ENCODE measurements at places on chromosomes 5 and 9.

GRCh38 chr9:5915438-5915837 lies 24.7 kb downstream of the MLANA start:
- no peak for DNase-seq

DNA sequence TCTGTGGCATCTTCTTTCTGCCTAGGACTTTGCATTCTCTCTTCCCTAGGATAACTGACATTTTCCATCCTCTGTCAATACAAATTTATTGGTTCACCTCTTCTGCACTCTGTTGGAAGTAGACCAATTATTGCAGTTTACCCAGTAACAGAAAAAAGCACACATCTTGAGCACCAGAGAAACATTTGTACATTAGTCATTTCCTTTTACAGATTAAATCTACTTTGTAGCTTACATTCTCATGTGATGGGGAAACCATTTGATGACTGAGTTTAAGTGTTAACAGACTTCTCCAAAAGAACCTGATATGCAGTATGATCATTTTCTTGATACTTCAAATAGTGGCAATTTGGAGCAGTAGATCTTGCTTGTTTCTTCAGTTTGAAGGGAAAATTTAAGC lies 1098.8 kb downstream of the DTWD2 start:
- DNase-seq, result no peak

DNA sequence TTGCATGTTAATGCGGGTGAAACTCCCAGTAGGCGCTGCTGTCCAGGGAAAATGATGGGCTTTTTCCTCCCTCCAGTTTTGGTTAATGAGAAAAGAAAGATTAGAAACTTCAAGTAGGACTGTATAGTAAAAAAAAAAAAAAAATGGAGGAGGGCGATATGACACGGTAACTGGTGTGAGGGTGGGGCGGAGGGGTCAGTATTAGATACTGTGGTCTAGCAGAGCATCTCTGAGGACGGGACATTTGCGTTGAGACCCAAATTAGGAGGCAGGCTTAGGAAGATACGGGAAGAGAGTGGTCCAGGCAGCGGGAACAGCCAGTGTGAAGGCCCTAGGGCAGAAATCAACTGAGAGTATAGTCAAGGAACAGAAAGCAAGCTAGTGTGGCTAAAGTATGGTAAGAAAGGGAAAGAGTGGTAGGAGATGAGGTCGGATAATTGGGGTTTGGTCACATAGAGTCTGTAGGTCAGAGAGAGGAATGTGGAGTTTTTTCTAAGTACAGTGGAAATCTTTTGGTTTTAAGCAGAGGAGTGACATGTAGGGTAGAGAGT lies 707 bp downstream of the RMND5B start:
- no peak for DNase-seq

GRCh38 chr5:135340568-135340967 lies 58.5 kb downstream of the MACROH2A1 start:
- no peak for DNase-seq

GRCh38 chr5:126561908-126562307 lies 33.1 kb downstream of the ALDH7A1 start:
- DNase-seq, result no peak

- DNase-seq, result no peak
Observed at GRCh38 chr5:53472720-53473510, 7.5 kb upstream of the FST start.

GRCh38 chr9:83209188-83209731 lies 146.3 kb upstream of the RASEF start:
- no peak for DNase-seq

DNA sequence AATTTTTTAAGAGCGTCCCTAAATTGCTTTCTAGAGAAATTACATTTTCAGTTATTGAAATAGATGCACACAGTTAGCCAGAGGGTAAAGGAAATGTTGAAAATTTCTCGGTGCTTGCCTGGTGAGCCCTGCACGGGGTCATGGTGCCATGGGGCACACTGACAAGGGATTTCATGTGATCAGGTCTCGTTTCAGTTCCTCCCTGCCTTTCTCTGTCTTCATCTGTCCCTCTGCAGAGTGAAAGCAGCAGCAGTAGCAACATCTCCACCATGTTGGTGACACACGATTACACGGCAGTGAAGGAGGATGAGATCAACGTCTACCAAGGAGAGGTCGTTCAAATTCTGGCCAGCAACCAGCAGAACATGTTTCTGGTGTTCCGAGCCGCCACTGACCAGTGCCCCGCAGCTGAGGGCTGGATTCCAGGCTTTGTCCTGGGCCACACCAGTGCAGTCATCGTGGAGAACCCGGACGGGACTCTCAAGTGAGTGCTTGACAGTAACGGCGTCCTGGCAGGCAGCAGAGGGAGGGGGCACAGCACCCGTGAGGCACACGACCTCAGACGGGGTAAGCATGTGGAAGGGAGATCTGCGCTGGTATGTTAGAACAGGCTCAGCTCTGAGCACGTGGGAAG lies 89.1 kb upstream of the OTULINL start:
- DNase-seq, result no peak

GRCh38 chr5:167713896-167714295 lies 577.5 kb upstream of the WWC1 start:
- no peak for DNase-seq

DNA sequence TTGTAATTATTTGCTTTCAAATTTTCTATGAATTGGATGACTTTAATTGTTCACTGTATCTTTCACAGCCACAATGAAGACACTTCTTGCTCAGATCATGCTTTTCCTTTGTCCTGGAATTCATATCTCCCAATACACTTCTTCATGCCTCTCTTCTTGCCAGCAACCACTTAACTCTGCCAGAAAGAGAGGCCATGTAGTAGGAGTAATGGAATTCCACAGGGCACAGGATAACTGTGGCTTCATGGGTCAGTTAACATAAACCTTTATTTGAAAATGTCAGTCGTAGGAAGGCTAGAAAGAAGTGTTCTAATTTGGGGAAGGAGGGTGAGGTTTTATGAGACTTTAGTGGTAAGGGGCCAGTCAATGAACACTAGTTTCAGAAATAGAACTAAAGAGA lies 190.3 kb downstream of the TMEM167A start:
- no peak for DNase-seq

GRCh38 chr9:91004484-91004883 lies 202.9 kb downstream of the SYK start:
- no peak for DNase-seq

DNA sequence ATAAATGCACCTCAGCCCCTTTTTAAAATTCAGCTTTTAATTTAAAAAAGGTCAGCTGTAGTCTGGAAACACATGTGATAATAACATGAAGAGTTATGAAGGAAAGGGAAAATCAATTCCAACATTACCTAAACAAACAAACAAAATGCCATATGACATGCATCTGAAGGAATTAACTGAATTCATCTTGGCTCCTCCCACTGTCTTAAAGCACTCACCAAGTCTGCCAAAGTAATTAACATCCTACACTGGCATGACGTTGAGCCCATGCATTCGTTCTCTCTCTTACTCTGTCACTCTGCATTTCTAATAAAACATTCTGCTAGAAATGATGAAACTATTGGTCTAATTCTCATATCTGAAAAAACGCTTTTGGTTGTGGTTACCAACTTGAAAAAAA lies 37.7 kb downstream of the TSSK1B start:
- no peak for DNase-seq

DNA sequence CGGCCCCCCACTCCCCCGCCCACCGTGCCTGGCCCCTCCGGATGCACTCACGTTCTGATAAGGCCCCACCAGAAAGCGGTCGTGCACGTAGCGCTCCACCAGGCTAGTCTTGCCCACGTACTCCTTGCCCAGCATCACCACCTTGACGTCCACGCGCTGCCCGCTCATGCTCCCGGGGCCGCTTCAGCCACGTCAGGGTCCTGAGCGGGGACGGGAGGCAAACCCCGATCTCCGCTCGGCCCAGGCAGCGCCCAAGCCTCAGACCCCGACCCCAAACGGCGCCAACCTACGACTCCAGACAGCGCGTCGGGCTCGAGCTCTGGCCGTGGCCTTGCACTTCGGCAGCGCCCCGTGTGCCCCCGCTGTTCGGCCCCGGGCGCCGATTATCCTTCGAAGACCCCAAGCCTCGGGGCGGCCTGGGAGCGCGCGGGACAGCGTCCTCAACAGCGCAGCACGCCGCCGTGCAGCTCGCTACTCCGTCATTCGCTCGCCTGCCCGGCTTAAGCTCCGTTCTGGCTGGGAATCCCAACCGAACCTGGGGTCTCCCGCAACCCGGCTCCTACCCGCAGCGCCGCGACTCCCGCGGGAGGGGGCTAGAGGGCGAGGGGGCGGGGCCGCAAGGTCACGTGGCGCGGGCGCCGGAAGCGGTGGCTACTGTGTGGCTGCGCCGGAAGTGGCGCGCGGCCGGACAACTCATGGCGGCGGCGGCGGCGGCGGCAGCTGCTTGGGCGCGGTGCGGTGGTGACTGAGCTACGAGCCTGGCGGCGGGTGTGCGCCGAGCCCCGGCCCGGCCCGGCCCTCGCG lies at the start of the genes PRELID1 and RAB24:
Gene PRELID1 (plus strand): TSS at position 679 of the 804 bp plus-strand sequence. CDS start 187 bp downstream, outside the sequence.
Gene RAB24 (minus strand): TSS at position 599 of the 804 bp plus-strand sequence. CDS start 431 bp downstream, at position 168.
- peak; percentile 55 for DNase-seq

- no peak for DNase-seq
Observed at GRCh38 chr5:56446728-56447127, 213.6 kb upstream of the ANKRD55 start.

DNA sequence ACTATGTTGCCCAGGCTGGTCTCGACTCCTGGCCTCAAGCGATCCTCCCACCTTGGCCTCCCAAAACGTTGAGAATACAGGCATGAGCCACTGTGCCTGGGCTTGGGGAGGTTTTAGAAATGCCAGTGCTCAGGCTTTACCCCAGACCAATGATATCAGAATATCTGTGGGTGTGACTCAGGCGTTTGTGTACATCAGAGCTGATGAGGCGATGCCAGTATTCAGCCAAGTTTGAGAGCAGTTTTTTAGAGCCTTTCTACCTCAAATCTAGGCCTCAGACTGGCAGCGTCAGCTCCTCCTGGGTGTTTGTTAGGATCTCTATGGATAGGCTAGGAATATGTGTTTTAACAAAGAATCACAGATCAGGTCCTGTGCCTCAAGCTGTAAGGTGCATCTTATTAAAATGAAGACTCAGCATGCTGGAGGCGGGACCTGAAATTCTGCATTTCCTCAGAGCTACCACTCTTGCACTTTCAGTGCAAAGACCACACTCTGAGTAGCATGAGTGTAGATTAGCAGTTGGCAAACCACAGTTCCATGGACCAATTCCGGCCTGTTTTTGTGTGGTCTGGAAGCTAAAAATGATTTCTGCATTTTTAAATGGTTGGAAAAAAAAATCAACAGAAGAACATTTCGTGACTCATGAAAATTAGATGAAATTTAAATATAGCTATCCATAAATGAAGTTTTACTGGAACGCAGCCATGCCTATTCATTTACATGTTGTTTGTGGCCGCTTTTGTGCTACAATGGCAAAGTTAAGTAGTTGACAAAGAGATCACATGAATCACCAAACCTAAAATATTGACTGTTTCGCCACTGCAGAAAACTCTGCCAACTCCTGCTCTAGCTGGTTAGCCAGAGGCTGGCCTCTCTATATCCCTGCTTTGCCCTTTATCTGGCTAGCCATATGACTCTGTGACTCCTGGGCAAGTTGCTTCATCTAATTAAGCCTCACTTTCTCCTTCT lies 92.2 kb downstream of the KLF4 start:
- no peak for DNase-seq

GRCh38 chr5:111237470-111237869 lies 13.3 kb downstream of the CAMK4 start:
- no peak for DNase-seq

DNA sequence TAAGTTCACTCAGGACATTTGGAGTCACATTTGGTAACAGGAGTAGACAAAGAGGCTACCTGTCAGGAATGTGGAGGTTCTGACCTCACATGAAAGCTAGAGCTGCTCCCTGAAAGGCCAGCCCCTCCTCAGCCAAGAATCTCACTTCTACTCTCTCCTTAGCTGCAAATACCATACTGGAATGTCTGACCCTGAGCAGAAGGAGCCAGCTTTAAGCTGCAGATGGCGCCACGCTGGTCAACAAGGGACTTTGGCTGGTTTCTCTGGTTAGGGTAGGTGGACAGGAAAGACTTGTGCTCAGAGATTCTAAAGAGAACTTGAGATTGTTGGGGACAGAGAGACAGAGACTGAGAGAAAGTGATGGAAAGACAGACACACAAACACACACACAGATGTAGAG lies 21.9 kb downstream of the ASTN2 start:
- DNase-seq, result no peak

DNA sequence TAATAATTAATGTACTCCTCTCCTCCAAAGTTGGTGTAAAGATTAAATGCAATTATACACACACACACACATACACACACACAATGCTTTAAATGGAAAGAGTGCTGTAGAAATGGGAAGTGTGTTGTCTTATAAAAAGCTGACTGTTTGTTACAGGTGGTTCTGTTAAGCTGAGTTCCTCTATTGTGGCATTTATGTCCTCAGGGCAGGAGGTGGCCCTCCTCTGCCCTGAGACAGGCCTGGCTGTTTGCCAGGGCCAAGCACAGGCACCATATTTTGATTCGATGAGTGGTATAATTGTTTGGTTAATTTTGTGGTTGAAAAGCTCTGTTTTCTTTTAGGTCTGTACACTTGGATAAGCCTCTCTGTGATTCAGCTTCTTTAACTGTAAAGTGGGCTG lies 573.9 kb downstream of the KIF4B start:
- peak; percentile 81 for DNase-seq

GRCh38 chr5:34957857-34958690 lies 28.7 kb downstream of the DNAJC21 start:
- peak; percentile 32 for DNase-seq

- no peak for DNase-seq
Observed at GRCh38 chr5:457195-457961, 14.4 kb downstream of the EXOC3 start.

DNA sequence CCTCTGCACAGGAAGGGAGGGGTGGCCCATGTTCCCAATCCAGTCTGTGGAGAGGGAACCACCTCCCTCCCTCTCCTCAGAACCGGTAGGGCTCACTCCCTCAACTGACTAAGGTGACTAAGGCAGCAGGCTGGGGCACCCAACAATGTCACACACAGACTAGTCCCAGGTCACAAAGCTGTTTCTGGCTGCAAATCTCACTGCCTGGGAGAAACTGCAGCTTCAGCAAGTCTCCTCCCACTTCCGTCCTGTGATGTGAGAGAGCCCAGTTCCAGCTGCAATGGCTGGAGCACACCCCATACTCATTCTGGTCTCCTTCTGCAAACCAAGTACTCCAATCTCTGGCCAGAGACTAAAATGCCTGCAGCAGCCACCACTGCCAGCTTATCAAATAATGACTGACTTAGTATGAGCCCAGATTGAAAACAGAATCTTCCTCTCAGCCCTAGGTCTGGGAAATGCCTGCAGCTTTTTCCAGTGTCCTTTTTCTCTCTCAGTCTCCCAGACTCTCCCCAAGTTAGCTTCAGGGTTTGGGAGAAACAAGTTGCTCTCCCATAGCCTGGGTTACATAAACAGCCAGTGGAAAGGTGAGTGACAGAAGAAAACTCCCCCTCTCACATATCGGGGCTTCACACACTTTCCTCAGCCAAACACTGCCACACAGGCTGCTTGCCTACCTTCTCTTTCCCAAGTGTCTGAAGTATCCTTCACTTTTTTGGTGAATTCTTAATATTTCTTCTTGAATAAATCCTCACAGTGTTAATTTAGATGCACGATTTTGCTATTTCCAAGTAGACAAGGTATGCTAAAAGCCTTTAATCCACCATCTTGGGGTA lies 247.4 kb upstream of the RASA1 start:
- no peak for DNase-seq

GRCh38 chr9:22373636-22374035 lies 73.0 kb upstream of the DMRTA1 start:
- no peak for DNase-seq

- no peak for DNase-seq
Observed at GRCh38 chr5:137366526-137366925, 132.6 kb downstream of the SPOCK1 start.

GRCh38 chr9:136645903-136646754 lies 16.6 kb upstream of the EGFL7 start:
- DNase-seq, result no peak
